T1000 (cell line): ENCODE measurements at places on chromosomes 6 and 20.

DNA sequence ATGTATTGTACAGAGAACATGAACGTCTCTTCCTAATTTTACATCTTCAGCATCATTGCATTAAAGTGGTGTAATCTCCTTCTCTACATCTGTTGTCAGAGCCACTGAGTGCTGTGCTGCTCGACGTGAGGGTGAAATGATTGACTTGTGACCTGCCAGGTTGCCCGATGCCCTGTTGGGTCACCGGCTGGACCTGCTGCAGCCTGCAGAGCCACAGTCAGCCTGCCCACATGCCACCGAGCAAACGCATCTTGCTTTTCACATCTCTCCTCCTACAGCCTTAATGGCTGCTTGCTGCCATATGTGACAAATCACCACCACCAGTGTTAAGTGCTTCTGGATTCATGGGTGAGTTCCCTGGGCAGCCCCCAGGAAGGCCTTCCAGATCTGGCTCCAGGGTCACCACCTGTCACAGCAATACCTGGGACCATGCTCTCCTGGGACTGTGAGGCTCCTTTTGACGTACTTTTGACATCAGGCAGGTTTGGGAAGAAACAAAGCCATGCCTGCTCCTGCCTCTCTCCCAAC lies 80.3 kb downstream of the ASXL1 start:
- no peak for DNase-seq

DNA sequence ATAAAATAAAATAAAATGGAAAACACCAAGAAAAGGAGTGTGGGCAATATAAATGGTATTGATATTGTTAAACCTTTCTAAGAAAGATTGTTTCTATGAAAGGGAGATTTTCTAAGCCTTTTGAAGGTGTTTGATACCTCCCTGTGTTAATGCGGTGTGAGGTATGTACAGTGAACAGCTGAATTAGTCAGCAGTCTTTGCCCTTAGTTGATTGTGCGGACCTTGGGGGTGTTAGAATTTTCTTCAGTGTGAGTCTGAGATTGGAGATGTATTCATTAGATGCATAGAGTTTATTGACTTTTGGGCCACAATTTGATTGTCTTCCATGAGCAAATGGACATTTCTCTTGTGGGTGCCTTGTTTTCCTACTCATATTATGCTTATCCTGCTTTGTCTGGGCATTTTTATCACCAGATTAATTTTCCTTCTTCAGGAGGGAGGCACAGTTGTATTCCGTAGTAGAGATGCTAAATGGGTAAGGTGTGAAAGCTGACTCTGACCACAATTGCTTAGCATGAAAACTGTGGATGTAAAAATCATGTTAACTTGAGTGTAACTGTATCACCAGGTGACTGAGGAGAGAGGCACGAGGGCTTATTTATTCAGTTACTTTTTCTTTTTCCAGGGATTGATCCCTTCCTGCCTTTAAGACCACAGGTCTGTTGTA lies 42.2 kb downstream of the CDYL start:
- no peak for DNase-seq

DNA sequence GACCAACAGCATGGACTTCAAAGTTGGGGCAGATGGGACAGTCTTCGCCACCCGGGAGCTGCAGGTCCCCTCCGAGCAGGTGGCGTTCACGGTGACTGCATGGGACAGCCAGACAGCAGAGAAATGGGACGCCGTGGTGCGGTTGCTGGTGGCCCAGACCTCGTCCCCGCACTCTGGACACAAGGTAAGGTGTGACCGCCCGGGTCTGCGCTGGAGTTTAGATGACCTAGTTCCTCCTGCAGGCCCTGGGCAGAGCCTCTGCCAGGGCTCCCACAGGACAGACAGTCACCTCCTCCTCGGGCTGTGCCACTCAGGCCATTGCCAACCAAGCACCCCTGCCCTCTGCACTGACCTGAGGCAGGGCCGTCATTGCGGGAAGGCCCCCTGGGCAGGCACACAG lies 322.1 kb downstream of the TAF4 start:
- DNase-seq, result no peak

GRCh38 chr6:105991561-105992314 lies 94.4 kb upstream of the PRDM1 start:
- no peak for DNase-seq

- no peak for DNase-seq
Observed at GRCh38 chr20:48889140-48889790, 32.2 kb upstream of the ARFGEF2 start.

DNA sequence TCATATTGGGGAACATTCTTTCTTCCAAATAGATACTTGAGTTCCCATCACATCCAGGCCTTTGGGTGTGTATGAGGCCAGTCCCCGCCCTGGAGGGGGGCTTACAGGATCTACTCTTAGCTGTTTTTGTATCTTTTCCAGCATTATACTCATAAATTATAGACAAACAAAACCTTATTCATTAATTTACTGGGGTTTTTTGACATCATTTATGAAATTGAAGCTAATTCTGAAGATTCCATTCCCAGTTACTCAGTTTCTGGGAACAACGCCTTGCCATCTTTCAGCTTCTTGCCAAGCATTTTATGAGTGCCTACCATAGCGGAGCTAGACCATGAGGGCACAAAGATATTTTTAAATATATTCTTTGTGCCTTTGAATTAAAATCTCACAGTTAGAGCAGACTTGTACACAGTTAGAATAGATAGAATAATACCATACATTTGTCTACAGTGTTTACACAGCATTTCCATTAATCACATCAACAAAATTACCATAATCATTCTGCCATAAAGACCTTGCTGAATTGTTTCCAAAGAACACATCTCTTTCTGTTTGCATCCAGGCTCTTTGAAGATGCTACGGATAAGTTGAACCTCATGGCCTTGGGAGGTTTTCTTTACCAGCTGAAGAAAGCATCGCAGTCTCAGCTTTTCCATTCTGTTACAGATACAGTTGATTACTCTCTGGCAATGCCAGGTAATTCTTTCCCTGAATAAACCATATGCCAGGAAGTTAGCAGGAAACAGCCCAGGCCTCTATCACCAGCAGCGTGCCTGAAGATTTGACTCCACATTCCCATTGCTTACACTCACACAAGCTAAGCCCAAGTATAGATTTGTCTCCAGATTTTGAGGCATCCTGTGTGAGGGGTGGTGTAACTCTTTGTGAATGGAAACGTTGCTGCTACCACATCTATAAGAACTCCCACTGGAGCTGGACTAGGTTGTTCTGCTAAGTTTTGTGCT lies 75.4 kb upstream of the PBOV1 start:
- no peak for DNase-seq

GRCh38 chr20:43710370-43711044 lies 16.3 kb downstream of the GTSF1L start:
- DNase-seq, result no peak

- DNase-seq, result no peak
Observed at GRCh38 chr6:122400462-122401089, 1.1 kb downstream of the HSF2 start.

DNA sequence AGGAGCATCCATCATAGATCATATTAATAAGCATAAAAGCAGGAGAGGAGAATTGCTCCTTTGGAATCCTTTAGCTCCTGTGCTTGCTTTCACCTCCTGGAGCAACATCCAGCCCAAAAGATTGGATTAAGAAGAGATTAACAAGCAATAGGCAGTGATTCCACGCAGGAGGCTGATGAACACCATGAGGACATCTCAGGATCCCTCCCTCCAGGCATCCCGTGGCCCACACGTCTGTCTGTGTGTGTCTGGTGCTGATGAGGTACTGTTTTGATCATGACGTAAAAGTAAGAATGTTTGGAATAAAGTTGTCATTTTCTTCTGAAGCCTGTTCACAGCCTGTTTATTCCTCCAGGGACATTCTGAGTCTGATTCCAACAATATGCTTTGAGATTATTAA lies 185.5 kb upstream of the MYLIP start:
- no peak for DNase-seq

- no peak for DNase-seq
Observed at GRCh38 chr20:63178889-63179686, 36.8 kb downstream of the YTHDF1 start.

DNA sequence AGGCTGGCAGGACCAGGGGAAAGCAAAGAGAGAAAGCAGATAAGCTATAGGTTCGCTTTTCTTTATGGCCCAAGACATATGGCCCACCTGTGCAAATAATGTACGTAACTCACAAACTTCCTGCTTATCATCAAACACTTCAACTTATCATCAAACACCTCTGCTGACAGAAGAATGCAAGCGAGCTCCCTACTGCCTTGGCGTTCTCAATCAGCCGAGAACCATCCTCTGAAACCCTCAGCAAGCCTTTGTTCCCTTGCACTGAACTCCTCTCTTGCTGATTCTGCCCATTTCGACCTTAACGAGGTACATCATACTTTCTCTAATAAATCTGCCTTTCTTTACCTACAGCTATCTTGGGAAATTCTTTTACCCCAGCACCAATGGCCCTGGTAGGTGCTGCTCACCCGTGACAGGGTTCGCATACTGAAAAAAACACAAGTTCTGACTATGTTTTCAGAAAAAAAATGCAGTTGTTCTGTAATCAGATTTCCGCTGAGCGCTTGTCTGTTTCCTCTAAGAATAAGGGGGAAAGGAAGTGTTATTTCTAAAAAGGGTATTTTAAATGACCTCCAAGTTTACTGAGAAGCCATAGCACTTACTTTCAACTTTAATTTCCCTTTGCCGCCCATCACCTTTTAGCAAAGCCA lies 28.3 kb downstream of the SERPINB6 start:
- DNase-seq, result no peak

DNA sequence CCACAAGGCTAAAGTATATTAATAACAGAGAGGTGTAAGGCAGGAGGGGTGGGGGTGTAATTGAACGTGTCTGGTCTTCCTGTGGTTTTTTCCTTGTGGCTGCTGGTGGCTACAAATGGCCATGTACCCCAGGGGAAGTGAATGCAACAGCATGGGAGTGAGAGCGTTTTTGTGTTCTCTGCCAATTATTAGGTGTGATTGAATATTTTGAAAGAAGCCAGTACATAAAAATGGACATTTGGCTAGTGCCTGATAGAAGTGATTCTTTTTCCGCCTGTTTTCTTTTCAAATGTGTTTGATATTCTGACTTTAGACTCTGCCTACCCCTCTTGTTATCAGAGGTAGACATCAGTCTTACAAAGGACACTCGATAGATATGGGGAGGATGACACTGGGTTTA lies 141.3 kb downstream of the PRL start:
- DNase-seq, result no peak

DNA sequence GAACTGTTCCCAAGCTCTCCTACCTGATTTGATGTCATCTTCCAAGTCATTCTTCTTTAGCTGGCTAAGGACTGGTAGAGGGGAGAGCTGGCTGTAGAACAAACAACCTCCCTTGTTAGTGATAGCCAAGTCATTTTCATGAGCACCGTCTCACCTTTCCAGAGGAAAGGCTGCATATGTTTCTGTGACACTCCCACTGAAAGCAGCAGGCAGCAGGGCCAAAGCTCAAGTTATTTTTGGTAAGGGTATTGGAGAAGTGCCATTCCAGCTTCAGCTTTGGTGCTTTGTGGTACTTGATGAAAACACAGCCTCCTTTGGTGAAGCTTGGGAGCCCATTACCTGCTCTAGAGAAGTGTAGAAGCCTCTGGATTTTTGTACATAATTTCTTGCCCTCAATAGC lies 5.4 kb upstream of the DOK5 start:
- no peak for DNase-seq

DNA sequence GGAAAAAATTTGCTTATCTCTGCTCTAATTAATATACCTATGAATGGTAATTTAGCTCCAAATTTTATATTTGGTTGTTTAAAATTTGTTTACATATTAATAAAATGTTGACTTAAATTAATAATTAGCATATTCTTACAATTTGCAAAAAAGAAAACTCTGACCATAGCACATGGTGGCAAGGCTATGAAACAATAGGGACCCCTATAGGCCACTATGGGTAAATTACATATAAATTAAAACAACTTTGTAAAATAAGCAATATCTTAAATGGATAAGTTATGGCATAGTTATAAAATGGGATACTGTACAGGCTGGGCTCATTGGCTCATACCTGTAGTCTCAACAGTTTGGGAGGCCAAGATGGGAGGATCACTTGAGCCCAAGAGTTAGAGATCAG lies 76.0 kb downstream of the MKKS start:
- no peak for DNase-seq

DNA sequence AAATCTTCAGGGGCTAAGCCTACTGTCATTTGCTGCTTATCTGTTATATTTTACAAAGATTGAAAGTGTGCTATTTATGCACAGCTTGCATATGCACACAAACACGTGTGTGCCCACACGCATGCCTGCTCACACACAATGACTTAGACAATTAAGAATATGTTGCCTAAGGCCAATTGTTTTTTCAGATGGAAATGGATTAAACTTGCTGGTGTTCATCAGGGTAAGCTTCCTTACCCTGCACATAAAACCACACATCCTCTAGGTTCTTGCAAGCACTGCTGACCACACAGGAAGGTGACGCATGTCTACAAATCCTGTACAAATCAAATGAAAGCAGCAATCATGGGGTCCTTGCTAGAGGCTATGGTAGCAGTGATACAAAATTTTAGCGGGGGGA lies 58.4 kb downstream of the GJA10 start:
- no peak for DNase-seq

- no peak for DNase-seq
Observed at GRCh38 chr6:169981969-169982368, 230.5 kb downstream of the ERMARD start.

- no peak for DNase-seq
Observed at GRCh38 chr6:52139985-52140680, 46.0 kb upstream of the IL17A start.

DNA sequence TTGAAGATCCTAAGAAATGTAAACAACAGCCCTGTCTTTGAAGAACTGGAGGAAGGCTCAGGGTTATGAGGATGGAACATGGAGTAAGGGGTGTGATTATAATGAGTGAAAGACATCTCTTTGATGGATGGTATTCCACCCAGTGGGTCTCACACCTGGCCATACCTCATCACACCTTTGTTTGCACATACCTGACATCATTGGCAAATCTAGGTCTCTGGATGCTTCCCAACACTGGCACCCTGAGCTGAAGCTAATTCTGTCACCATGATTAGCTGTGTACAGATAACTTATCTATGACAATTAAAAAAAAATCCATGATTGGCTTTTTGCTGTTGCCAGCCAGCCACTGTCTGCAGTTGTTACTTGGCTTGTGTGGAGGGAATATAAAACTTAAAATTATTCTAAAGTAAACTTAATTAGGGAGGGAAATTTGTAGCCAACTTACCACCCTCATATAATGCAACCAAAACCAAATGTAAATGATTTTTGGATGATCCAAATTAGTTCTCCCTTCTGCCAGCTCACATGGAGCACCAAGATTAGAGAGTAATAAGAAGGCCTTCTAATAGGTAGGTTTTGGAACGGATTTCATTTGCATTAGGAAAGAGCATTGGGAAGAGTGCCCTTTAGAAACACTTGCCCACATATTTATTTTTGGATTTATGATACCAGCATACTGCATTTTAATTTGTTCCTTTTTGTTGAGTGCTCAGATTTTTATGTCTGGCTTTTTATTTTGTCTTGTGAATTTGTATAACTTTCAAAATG lies 249.5 kb downstream of the SOX4 start:
- DNase-seq, result no peak

DNA sequence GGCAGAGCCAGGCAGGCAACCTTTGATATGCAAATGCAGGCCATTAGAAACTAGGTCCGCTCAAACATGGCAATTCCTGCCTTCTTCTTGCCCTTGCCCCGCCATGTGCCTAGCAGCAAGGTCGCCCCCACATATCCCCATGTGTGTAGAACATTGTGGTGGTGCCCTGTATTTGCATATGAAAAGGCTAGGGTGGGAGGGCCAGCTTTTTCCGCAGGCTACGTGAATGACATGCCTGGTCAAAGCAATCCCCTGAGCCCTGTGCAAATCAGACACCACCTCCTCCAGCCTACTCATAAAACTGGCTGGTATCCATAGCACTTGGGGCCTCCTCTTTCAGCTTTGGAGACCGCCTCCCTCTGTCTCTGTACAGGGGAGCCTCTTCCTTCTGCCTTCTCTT lies 31.6 kb downstream of the GSTA2 start:
- no peak for DNase-seq
